Stomach (tissue), 19 donors: ENCODE measurements at places on chromosomes 1 and 21. TPM values are rescaled to one million over a fixed set of nuclear protein-coding genes. Genes with fewer than 3 reads are reported as not detected.

The KPRP gene
- not detected for total RNA-seq

- peak; percentile 76 for DNase-seq
These were observed 29.4 kb downstream of the RCSD1 start for GRCh38 chr1:167659450-167659849.

DNA sequence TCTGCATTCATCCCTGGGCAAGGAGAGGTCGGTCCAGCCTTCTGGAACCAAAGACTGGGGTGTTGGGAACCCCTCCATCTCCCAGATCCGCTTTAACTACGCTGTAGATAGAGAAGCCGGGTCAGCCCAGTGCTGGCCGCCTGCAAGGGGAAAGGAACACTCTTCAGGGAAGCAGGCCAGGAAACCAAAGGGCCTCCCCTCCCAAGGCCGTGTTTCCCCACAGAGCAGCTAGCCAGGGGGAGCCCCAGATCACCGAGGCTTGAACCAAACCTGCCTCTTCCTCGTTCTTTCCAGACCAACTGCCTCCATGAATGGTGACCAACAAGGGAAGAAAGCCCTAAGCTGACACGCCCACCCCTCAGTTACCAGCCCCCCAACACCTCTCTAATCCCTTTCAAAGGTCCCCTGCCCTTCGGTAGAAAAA is 1.2 kb upstream of the CHD5 start:
- DNase-seq = peak; percentile 37

- DNase-seq = no peak
These were observed 125.4 kb downstream of the KCNJ6 start for GRCh38 chr21:37790905-37791304.

GRCh38 chr1:76066394-76066793 is 8.2 kb upstream of the ST6GALNAC3 start:
- DNase-seq = no peak

- DNase-seq = no peak
These were observed 5.4 kb upstream of the PGBD5 start for GRCh38 chr1:230431527-230431926.

The RPTN gene
- total RNA-seq = not detected

The ATP1A2 gene
- 104 TPM for total RNA-seq

GRCh38 chr1:11285883-11286734 is 13.1 kb downstream of the UBIAD1 start:
- peak; percentile 26 for DNase-seq
